Foreskin fibroblast (primary cell): ENCODE measurements at places on chromosomes 1 and 21.

GRCh38 chr1:171715813-171716251 is 26.0 kb downstream of the VAMP4 start:
- peak; percentile 55 for DNase-seq

DNA sequence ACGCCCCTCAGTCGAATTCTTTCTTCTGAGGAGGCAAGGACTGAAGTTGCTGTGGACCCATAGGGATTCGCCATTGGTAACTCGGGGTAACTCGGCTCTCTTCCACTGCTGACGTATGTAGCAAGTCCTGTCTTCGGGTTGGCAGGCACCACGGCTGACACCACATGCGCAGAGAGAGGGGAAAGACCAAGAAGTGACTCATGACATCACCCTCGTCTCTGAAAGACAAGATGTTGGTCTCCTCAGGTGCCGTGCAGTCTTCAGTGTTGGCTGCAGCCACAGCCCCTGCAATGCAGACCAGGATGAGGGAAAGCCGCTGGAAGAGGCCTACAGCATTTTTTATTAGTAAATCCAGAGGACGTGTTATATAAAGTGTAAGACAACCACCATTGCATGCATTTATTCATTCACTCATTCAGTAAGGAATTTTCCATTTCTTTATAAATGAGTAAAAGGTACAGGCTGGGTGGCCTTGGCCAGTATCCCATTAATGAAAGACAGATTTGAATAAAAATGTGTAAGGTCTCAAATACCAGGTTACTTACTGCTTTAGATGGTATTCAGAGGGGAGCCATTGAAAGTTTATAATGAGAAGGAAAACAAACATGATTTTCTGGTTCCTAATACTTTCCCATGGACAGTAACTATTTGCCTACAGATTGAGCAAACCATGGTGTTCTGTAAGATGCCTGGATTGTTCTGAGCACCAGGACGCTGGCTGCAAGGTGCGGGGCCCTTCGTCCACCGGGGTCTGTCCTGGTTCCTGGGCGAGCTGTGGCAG is 50.7 kb upstream of the IRF2BP2 start:
- no peak for DNase-seq

DNA sequence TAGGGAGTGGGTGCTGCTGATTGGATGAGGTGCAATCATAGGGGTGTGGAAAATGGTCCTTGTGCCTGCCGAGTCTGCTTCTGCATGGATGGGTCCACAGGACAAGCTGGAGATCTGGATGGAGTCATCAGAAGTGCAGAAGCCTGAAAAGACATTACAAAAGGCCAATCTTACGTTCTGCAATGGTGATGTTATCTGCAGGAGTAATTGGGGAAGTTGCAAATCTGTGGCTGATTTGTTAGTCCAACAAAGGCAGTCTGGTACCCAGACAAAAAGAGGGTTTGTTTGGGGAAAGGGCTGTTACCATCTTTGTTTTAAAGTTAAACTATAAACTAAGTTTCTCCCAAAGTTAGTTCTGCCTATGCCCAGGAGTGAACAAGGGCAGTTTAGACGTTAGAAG is 166.5 kb downstream of the PGBD5 start:
- DNase-seq: no peak

DNA sequence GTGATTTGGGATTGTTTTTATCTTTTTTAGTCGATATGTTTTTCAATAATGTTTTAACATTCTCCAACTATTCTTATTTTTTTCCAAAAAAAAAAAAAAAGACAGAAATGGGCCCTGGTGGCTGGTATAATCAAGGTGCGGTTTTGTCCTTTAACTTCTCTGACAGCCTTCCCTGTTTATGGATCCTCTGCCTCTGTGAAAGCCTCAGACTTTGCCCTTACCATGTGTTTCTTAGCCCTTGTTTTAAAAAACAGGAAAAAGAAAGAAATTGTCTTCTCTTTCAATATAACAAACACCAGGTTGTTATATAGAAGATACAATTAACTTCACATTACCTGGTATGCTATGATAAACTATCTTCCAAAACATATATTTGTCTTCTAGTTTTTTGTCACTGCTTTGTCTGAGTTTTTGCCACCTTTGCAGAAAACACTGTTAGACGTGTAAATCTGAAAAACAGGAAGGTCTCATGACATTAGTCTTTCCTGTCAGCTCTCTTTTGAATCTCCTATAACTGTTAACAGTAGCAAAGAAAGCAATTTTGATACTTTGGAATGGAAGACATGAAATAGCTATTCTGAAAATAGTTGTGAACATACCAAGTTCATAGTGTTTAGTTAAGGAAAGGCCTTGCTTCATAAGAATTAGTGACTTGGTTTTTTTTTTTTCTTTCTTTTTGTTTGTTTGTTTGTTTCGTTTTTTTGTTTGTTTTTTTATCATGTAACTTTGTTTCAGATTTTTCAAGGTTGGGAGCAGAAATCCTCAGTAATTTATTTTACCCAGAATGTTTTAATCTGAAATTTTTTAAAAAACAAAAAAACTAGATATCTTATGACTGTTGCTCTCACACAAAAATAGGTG is 31.7 kb upstream of the CACYBP start:
- DNase-seq: no peak

DNA sequence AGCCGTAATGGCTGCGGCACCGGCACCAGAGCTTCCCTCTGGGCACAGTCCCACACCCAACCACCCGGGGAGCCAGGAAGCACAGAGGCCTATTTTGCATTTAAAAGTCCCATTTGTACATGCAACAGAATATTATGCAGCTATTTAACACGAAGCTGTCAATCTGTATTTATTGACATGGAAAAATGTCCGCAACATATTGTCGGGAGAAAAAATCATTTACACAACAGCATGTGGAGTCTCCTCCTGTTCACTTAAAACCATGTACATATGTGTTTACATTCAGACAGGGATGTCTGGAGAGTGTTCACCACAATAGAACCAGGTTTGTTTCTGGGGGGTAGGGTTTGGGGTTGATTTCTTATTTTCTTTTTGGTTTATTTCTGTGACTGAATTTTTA is 63.4 kb upstream of the GRIK3 start:
- DNase-seq: no peak

DNA sequence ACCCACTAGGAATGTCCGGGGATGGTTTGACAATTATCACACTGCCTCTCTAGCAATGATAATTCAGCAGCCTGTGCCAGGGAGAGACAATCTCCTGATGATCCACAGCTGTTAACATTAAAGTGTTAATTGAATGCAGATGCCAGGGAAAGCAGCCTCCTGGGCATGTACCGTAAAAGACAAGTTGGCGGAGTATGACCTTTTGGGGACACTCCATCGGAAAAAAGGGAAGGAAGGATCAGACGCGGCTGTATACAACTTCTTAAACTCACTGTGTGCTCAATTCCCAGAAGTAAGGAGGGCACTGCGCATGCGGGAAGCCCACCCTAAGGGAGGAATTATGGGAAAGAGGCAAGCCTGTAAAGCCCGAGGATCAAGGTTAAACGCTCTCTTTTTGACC is 62.6 kb downstream of the MAP3K7CL start:
- peak; percentile 73 for DNase-seq

DNA sequence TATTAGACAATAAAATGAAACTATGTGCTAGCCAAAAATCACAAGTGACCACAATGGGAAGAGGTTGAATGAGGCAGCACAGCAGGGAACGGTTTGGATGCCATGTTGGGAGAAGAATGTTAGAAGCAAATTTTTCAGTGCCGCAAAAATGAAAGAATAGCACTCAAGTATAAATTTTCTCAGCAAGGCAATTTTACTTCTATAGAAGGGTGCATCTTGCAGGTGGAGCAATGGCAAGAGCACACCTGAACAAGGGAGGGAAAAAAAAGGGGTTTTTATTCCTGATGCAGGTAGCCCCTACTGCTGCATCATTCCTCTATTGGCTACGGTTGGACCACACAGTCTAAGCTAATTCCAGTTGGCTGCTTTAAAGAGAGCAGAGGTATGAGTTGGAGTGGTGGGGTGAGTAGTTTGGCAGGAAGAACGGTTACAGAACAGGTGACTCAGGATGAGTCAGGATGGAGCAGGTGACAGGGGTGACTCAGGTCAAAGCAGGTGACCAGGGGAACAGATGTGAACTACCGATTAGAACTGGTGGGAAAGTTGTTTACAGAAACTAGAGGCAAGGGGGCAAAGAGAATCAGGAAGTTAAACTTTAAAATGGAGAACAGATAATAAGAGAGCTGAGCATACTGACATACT is 301.1 kb upstream of the NRIP1 start:
- no peak for DNase-seq

- no peak for DNase-seq
Measured at GRCh38 chr1:11590395-11590794, 63.8 kb downstream of the FBXO2 start.

- peak; percentile 96 for DNase-seq
Measured at GRCh38 chr21:35933466-35933865, 126.9 kb downstream of the SETD4 start.

- DNase-seq: no peak
Measured at GRCh38 chr1:92708368-92708950, 76.4 kb downstream of the EVI5 start.

GRCh38 chr1:52059888-52060287 is 3.8 kb downstream of the BTF3L4 start:
- no peak for DNase-seq

DNA sequence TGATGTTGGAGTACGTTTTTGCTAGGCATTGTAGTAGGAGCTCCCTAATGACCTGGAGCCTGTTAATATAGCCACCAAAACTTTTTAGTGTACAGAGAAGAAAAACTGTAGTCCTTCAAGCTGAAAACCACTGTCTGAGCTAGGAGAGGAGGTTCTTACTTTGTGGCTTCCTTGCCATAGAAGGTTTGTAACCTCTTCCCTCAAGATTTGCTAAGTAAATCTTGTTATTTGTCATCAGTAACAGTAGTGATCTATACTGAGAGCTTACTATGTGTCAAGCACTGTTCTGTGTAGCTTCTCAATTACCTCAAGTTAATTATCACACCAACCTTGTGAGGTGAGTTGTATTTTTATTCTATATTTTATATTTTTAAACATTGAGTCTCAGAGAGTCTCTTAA is 21.2 kb upstream of the LRRC8C start:
- no peak for DNase-seq

DNA sequence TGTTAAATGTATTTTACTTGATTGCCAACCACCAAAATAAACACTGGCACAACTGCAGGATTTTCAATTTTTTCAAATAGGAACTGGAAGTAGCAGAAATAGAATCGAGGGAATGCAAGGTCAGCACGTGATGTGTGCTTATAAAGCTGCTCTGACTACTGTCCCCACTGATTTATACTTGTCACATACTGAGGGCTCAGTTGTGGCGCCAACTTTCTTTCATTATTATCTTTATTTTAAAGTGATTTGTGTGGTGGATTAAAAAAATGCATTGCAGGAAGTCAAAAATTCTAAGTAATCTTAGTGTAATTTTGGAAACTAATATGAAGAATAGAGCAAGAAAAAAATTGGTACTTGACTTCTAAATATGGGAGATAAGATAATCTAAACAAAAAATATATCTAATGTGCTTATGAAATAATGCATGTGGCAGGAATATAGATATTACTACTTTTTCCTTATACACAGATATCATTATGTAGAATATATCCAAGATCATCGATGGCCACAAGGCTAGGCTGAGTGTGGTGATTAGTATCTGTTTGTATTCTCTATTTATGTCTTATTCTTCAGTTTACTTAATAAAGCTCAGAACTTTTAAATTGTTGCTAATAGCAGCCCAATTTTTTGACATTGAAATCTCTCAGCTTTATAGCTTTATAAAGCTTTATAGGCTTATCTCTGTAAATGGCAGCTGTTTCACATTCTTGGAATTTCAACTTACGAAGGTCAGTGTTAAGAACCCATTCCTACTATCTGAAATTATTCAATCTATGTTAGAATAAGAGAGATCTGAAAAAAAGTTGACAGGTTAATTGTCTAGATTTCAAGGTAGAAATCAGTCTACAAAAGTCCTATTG is 404.5 kb upstream of the ADAMTS5 start:
- DNase-seq: no peak

DNA sequence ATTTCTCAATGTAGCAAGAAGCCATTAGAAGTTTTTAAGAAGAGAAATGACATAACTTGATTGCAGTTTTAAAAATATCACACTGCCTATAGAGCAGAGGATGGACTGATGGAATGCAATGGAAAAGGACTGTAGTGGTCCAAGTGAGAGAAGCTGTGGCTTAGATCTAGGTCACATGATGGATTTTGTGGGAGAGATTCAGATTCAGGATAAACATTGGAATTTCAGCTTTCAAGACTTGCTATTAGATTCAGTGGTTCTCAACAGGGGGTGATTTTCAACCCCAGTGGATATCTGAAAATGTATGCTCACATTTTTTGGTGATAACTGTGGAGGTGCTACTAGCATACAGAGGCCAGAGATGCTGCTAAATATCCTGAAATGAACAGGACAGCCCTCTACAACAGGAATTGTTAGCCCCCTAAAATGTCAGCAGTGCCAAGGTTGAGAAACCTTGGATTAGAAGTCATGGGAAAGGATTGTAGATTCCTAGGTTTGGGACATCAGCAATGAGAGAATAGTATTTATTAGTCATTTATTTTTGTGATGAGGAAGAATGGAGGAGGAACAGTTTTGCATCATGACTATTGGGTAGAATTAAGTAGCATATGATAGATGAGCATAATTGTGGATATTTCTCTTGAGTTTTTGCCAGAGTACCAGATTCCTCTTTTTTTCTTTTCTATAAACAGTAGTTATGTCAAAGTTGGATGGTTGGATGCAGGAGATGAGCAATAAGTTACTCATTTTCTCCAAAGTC is 30.1 kb upstream of the KCNK2 start:
- peak; percentile 48 for DNase-seq

GRCh38 chr1:30876451-30877204 is 31.9 kb downstream of the SDC3 start:
- DNase-seq: no peak

GRCh38 chr1:24981631-24982005 is 51.5 kb upstream of the RUNX3 start:
- DNase-seq: no peak

- DNase-seq: no peak
Measured at GRCh38 chr21:35503671-35504070, 454.6 kb upstream of the RUNX1 start.

- DNase-seq: no peak
Measured at GRCh38 chr1:68528243-68528642, 31.4 kb upstream of the DEPDC1 start.

GRCh38 chr1:206559672-206559995 is 52.3 kb downstream of the RASSF5 start:
- DNase-seq: no peak

DNA sequence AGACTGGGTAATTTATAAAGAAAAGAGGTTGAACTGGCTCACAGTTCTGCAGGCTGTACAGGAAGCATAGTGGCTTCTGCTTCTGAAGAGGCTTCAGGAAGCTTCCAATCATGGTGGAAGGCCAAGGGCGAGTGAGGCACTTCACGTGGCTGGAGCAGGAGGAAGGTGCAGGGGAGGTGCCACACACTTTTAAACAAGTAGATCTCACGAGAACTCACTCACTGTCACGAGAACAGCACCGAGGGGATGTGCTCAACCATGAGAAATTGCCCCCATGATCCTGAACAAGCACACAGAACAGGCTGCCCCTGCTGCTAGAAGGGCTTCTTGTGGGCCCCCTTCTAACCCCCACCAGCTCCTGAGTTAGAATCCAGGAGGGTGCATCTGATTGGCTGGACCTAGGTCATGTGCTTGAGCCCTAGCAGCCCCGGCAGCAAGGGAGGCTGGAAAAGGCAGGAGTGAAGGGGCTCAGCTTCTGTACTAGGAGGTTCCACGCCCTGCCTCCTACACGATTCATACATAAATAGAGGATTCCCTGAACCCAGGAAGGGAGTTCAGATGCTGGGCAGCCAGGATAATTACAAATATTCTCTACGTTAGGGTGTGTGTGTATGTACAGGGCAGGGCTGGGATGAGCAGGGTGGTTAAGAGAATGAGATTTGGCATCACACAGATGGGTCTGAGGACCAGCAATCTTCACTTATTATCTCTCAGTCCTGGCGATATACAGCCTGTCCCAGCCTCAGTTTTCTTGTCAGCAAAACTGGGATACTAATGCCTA is 72.8 kb upstream of the ATP5PO start:
- DNase-seq: no peak
